ENCODE measurements at places on chromosomes 11 and 22.

- no peak for DNase-seq
Observed at GRCh38 chr11:84034484-84034883, 748.3 kb upstream of the CCDC90B start.

GRCh38 chr22:30649430-30650007 is 13.9 kb downstream of the SLC35E4 start:
- DNase-seq: peak; percentile 84

DNA sequence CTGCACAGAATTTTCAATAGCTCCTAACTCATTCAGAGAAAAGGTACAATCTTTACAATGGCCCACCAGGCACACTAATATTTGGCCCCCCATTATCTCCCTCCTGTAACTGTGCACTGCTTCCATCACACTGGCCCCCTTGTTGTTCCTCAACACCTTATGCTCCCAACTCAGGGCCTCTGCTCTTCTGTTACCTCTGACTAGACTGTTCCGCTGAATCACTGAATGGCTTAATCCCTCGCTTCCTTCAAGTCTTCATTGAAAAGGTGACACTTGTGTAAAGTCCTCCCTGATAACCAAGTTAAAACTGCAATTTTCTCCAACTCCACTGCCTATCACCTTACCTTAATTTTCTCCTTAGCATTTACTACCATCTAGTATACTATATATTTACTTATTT is 21.8 kb downstream of the PIK3C2A start:
- DNase-seq: no peak

DNA sequence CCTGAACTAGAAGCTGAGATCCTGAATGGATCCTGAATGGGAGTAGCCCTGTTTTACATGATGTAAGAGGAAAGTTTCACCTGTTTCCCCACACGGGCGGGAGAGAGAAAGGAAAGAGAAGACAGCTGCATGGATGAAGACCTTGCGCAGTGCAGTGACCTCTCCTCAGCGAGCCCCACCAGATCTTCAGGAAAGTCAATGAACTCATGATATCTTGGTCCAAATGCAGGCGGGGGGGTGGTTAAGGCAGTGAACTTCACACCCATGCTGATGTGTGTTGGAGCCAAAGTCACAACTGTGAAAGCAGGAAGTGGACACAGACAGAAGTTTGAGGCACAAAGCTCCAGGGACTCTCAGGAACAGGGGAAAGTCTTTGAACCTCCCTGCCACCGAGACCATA is 8.6 kb upstream of the FJX1 start:
- no peak for DNase-seq

DNA sequence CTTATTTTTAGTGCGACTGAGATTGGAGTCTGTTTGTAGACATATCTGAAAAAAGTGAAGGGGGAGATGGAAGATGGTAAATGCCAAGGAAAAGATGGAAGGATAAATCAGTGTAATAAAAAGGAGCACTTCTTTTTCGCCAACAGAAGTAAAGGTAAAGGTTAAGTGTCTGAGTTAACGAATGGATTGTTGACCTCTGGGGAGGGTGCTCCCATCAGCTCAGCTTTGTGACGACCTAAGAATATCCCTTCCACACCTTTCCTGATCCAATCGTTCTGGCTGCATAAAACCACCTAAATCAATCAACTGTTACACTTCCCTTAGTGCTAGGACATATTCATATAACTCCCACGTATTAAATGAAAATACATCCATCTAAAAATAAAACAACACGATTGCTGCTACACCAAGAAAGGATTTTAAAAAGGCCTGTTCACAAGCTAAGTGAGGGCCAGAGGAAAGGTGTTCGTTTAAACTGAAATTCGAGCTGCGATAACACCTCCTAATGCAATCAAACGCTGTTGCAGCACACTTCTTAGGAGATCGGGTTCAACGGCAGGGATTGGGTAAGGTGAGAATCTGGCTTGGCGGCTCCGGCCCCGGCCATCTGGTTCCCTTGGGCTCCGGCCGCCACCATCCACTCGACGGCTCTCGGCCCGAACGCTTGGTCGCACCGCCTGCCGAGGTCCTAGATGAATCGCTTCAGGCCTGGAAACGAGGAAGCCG is 658 bp downstream of the C11orf71 start:
- no peak for DNase-seq

GRCh38 chr11:64102005-64102738 is 63.7 kb downstream of the MACROD1 start:
- no peak for DNase-seq

DNA sequence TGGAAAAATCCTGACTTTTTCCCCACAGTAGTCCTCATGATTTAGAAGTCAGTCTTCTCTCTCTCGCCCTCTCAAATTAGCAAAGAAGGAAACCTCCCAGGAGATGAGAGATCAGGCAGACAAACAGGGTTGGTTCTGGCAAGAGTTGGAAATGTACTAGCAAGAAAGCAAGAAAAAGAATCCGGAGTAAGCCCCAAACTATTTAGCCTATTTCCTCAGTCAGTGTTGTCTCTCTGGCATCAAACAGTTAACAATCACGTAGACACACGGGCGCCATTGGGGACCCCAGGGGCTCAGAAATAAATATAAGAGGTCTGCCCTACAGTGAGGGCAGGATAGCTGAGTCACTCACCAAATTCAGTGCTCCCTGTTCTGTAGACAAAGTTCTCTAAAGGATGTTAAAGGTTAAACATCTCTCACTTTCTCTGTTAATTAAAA is 4.7 kb downstream of the C11orf52 start:
- DNase-seq: no peak

GRCh38 chr11:123249354-123249753 is 54.3 kb upstream of the CLMP start:
- DNase-seq: no peak

DNA sequence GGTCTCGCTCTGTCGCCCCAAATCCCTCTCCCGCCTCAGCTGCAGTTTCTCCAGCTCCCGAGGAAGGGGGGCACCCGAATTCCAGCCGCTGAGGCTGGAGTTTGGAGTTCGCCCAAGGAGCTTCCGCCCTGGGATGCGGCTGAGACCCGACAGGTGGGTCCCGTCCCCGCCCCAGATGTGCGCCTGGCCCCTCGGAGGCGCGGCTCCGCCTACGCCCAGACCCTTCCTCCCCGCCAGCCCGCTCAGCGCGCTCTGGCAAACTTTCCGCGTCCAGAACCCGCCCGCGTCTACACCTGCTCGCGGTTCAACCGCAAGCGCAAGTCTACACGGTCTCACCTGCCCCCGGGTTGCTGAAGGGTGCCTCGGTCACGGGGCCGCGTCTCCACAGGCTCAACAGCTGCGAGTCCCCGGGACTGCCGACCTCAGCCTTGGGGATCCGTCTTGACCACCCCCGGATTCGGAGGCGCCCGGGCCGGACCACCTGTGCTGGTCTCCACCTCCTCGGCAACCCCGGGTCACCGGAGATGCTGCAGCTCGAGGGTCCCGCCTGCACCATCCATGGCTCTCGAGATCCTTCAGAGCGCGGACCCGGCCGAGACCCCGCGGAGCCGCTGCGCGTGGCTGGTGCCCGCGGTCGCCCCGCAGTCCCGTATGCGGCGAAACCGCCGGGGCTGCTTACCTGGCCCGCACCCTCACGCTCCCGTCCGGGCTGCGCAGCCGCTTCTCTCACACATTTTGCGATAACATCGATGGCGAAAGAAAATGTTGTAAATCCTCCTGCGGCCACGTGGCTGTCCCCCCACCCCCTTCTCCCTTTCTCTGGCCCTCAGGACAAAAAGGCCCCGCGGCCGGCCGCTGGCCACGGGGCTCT is 63.6 kb downstream of the NFAM1 start:
- peak; percentile 31 for DNase-seq

DNA sequence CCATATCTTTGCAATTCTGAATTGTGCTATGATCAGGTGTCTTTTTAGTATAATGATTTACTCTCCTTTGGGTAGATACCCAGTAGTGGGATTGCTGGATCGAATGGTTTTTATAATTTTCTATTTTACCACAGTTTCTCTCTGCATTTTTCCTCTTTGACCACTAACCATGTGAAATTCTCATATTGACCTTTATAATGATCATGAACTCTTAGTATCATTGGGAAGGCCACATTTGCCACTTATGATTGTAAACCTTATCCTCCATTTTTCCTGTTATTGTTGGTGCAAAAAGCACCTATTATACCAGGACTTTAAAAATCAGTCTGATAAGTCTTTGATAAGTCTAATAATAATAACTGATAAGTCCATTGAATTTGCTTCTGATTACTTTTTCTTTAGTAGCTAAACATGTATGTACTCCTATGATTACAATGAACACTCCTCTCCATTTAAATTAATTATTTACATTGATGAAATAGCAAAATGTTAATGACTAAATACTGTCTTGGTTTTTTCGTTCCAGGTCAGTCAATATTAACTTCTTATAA is 9.6 kb downstream of the NEAT1 start:
- no peak for DNase-seq

- no peak for DNase-seq
Observed at GRCh38 chr22:22709719-22710445, 65.5 kb downstream of the GGTLC2 start.

DNA sequence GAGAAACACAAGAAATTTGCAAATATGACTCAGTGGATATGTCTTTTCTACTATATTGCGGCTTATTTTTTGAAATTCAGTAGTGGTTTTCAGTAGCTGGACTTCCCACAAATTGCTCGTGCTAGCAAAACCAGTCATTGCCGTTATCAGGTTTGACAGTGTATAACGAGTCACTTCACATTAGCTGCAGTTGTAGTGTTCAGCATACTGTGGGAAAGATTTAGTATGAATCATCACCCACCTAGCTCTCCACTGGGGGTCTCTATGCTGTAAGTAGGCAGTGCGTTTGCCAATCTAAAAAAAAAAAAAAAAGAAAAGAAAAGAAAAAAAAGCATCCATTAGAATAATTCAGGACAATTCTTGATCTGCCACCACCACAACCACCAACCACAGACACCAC is 1318.9 kb downstream of the LRRC4C start:
- DNase-seq: no peak

DNA sequence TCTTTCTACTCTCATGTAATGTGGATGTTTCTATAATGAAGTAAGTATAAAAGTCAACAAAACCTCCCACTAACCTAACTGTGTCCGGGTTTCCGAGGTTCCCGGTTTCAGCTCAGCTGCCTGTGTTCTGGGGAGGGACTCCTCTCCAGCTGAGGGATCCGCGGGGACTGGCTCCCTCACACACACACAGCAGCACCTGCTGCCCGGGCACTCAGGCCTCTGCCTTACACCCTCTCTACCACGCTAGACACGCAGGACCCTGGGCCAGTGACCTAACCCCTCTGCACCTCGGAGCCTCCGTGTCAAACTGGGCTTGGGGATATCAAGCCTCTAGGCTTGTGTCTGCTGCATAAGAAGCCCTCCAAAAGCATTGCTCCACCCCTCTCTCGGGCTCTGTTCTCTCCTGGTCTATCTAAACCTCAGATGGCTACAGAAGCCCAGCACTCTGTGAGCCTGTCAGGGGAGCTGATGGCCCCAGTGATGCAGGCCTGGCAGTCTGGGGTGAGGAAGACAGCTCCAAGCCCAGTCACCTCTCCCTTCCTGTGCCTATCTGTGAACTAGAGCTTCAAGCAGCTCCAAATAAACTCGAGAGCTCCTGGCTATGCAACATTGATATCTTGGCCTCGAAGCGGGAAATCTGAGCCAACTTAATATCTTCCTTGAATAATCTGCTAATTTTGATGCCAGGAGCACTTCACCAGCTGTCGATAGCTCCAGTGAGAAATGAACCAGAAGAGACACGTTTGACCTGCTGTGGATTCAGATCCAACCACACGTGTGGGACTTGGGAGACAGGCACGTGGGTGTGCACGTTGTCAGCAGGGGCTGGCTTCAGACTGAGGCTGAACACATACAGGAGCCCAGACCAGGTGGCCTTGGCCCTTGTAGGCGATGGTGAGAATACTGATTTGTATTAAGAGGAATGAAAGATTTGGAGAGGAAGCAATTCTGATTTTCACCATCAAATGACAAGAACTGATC is 232.7 kb upstream of the B3GAT1 start:
- DNase-seq: no peak

- no peak for DNase-seq
Observed at GRCh38 chr11:74391193-74391592, 7.0 kb downstream of the PGM2L1 start.

DNA sequence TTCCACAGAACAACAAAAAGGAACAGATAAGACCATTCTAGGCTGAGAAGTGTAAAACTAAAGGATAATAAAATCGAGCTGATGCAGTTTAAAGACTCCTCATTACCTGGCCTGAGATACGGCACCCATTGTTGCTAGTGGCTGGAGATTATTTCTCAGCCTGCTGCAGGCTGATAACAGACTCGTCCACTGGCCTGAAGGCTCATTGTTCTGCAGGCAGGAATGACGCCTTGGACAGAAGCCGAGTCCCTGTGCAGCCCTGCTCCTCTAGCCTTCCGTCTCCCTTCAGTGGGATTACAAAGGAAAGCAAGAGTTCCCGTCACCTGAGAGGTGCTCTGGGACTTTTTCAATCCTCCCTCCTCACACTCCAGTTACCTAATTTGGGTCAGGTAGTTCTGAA is 1065.3 kb downstream of the OPCML start:
- no peak for DNase-seq

- no peak for DNase-seq
Observed at GRCh38 chr11:20022363-20023081, 137.8 kb downstream of the DBX1 start.

DNA sequence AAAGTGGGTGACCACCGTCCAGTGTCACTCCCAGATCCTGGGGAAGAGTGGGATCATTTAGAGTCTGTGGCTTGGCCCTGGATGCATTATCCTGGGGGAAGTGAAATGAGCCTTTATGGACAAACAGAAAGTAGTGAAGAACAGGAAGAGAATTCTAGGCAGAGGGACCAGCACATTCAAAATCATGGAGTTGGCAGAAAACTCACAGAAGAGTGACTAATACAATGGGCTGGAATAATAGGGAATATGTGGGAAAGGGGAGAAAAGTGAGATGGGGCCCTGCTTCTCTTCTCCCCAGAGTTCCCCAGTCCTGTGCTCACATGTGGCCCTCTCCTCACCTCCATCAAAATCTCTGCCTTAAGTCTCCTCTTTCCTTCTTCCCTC is 84.3 kb downstream of the CCDC81 start:
- no peak for DNase-seq

GRCh38 chr11:119706887-119707286 is 22.1 kb downstream of the NECTIN1 start:
- no peak for DNase-seq

DNA sequence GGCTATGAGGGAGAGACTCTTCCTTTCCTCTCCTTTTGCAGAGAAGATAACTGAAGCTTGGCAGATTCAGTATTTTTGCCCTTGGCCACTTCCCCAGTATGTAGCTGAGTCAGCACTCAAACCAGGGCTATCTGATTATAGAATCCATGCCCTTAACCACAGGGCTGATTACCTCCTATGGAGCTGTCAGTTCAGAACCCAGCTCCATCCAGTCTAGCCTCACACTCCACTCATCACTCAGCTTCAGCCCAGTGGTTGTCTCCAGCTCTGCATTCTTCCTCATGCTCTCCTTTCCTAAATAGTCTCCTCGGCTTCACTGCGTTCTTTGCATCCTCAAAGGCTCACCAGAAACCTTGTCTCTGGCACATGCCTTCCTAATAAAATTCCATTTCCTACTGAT is 151.6 kb upstream of the BLID start:
- DNase-seq: no peak
